Nucleus accumbens (tissue), 56 donors: ENCODE measurements at places on chromosomes 4 and X.

GRCh38 chr4:125314676-125315575, at the start of gene FAT4:
Gene FAT4 (plus strand): TSS chr4:125314955. CDS start chr4:125316412, 1,457 bp downstream.
- DNase-seq: peak; percentile 80

- DNase-seq: no peak
These were observed 76.8 kb upstream of the DDX53 start for GRCh38 chrX:22922961-22923360.

GRCh38 chr4:81337211-81337610, 122.2 kb upstream of the PRKG2 start:
- DNase-seq: no peak

DNA sequence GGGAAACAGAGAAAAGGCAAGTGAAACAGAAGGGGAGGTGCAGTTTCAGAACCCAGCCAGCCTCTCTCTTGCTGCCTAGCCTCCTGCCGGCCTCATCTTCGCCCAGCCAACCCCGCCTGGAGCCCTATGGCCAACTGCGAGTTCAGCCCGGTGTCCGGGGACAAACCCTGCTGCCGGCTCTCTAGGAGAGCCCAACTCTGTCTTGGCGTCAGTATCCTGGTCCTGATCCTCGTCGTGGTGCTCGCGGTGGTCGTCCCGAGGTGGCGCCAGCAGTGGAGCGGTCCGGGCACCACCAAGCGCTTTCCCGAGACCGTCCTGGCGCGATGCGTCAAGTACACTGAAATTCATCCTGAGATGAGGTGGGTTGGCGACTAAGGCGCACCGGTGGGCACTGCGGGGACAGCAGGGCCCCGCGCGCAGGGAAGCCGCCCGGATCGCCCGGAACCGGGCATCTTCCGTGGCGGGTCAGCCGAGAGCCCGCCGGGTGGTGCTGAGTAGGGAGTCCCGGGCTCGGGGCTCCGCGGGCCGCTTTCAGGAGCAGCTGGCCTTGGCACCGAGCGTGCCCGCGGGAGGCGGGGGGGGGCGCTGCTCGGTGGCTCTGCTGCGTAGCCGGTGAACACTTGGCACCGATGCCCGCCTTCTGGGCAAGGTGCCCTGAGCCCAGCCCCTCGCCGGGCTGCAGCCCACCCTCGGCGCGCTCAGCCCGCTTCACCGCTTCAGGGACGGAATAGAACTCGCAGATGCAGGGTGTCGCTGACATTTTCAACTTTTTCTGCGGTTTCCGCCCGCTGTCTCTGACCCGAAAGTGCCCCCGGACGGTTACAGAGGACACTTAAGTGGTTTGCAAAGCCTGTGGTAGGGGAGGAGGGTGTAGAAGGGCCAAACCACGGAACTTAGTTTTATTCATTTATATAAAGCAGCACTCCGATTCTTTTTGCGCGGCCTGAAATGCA, at the start of gene CD38:
TSS of gene CD38 (plus strand) at position 40 of the 953 bp plus-strand sequence. CDS start at position 127, 87 bp downstream.
- DNase-seq: peak; percentile 7

GRCh38 chr4:19729886-19730651, 521.6 kb upstream of the SLIT2 start:
- DNase-seq: no peak

GRCh38 chr4:85598936-85599335, 124.0 kb downstream of the ARHGAP24 start:
- no peak for DNase-seq

DNA sequence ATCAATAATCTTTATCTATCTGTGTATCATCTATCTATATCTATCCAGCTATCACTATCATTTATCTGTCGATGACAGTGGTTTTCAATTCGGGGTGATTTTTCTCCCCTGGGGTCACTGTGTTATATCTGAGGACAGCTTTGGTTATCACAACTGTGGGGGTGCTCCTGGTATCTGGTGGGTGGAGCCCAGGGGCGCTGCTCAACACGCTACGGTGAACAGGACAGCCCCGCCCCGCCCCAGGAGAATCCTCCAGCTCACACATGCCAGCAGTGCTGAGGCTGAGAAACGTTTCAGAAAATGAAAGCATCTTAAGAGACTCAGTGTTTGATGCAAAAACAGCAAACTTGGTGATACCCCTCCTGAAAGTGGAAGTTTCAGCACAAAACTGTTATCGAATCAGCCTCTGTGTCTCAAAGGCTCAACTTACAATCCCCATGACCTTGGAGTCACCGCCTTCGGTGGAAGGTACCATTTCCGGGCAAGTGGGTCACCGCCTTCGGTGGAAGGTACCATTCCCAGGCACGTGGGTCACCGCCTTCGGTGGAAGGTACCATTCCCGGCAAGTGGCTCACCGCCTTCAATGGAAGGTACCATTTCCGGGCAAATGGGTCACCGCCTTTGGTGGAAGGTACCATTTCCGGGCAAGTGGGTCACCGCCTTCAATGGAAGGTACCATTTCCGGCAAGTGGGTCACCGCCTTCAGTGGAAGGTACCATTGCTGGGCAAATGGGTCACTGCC, 315.3 kb downstream of the DHRSX start:
- no peak for DNase-seq

GRCh38 chr4:5435201-5435600, 273.2 kb downstream of the EVC2 start:
- no peak for DNase-seq

DNA sequence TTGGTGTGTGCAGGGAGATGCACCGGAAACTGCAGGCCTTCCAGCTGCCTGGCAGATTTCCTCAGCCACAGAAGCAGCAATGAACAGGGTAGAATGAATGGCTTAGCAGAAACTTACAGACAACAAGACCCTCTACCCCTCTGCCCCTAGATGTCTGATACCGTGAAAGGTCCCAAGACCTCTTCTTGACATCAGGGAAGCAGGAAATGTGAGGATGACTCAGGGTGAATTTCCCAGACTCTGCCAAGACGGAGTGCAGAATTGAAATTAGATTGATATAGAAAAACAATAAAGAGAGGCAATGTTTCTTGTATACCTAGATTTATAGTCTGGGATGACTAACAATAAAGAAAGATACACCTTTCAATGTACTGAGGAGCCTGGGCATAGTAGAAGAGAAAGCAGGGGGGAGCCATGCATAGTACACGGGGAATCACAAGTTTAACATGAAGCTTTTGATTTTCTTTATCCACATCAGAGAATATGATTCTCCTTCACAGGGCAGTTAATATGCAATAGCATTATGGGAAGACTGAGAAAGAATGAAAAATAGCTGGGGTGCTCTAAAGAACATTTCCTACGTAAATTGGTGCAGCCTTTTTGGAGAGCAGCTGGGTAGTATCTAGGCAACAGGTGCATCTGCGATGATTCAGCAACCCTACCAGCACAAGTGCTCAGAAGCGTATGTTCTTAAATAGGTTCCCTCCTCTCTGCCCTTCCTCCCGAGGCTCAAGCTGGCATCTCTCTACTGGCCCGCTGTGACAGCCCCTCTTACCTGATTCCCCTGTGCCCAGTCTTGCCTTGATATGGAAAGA, 18.3 kb upstream of the CXCR3 start:
- peak; percentile 37 for DNase-seq

GRCh38 chrX:22538580-22538979, 265.9 kb downstream of the CBLL2 start:
- DNase-seq: no peak

GRCh38 chr4:84218031-84218430, 281.1 kb downstream of the NKX6-1 start:
- no peak for DNase-seq

GRCh38 chr4:7620814-7621176, 186.1 kb upstream of the PSAPL1 start:
- DNase-seq: no peak

- no peak for DNase-seq
These were observed 12.3 kb upstream of the CLTRN start for GRCh38 chrX:15676886-15677285.

GRCh38 chrX:23656091-23656490, 11.2 kb upstream of the PRDX4 start:
- no peak for DNase-seq

- no peak for DNase-seq
These were observed 37.0 kb downstream of the NPY5R start for GRCh38 chr4:163380703-163381102.

DNA sequence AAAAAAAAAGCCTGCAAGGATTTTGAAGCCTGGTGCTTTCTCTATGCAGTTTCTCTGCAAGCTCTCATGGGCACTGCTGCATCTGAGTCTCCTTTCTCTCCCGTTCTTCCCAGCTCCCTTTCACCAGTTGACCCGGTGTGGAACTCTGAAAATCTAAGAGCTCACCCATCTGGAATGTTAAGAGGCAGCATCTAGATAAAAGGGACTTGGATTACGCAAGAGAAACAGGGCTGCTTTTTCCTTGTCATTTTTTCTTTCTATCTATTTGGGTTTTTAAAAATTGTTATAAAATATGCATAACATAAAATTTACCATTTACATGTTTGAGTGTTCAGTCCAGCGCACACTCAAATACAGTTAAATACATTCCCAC, 95.2 kb upstream of the RPS6KA3 start:
- DNase-seq: no peak

DNA sequence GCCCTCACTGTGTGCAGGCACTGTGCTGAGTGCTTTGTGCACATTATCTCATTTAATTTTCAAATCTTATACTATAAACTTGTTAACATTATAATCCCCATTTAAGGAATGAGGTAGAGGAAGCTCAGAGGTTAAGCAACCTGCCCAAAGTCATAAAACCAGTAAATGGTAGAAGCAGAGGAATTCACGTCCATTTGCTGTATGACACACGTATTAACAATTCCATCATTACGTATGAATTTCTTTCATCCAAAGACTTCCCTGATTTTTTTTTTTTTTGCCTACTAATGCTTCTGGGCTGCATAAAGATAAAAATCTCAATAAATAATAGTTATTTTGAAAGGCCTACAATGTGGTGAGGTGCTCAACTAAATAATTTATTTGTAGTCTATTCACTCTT, 64.5 kb upstream of the H2AZ1 start:
- DNase-seq: no peak

DNA sequence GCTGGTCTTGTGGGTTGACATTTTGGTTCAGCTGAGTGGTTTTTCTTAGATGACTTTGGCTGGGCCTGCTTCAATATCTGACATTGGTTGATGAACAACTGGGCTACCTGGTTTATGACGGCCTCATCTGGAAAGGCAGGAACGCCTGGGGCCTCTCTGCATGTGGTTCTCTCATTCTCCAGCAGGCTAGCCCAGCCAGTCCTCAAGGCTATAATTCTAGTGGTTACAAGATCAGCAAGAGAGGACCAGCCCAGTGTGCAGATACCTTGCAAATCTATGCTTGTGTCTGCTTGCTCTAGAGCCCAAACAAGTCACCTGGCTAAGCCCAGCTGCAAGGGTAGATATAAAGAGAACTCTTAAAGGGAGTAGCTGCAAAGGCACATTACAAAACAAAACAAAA, 214.2 kb upstream of the PUDP start:
- no peak for DNase-seq

GRCh38 chrX:134929808-134930207, 61.0 kb upstream of the SMIM10 start:
- DNase-seq: no peak

DNA sequence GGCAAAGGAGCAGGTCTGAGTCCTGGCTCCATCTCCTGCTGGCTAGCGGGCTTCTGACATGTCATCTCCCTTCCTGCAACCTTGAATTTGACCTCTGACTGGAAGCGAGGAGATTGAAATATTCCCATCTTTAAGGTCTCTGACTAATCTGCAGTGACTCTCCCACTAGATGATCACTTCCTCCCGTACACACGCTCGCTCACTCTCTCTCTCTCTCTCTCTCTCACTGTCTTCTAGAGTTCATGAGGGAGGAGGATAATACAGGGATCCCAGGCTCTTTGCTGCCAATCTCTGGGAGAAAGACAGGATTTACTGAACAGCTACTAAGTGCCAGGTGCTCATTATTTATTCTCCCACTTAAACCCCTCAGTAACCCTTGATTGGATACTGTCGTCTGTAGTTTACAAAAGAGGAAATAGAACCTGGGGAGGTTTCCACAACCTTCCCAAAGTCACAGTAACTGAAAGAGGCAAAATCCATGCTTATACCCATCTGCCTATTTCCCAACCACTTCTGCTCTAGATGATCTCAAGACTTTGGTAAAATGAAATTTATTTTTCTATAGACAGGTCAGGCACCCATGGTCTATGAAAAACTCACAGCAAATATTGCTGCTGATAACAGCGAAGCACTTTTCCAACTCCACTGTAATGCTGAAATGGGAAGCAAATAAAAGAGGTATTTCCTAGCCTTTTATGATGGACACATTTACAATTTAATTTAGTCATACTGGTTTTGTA, 193.5 kb upstream of the C1QTNF7 start:
- no peak for DNase-seq

GRCh38 chr4:26860922-26861433, 337 bp downstream of the STIM2 start:
- DNase-seq: peak; percentile 64

DNA sequence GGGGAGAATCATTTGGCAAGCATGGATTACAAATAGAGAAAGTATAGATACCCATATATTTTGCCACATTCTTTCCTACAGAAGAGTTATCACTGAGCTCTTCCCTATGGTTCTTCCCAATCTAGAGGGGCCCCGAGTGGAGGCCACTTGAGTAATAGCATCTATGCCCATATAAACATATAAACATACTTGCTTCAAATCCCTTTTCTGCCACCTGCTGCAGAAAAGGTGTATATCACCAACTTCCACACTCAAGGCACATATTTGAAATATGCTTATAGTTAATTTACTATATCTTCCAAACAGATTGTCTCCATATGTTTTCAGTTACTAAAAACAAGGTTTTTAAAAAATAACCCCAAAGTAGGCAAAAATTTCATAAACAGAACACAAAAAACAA, 642.8 kb upstream of the DIPK2B start:
- no peak for DNase-seq

- DNase-seq: no peak
These were observed 152.5 kb upstream of the STX18 start for GRCh38 chr4:4694296-4694772.

DNA sequence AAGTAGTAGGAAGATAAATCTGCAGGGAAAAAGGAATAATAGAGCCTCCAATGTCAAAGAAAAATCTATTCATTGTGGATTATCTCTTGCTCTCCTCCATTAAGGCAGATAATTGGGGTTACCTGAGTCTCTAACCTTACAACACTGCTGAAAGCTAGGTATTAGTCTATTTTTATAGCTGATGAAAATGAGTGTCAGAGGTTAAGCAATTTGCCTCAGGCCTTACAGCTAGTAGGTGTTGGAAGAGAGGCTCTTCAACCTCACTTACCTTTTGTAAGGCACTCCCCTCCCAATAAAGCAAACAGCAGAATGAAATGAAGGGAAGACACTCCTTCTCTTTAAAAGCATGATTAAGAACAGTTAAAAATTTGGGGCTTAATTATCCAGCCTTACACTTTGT, 45.4 kb upstream of the GAB1 start:
- no peak for DNase-seq

- no peak for DNase-seq
These were observed 21.1 kb upstream of the PIGA start for GRCh38 chrX:15356444-15356843.

- DNase-seq: no peak
These were observed 399.5 kb downstream of the NKX6-1 start for GRCh38 chr4:84099599-84099998.

DNA sequence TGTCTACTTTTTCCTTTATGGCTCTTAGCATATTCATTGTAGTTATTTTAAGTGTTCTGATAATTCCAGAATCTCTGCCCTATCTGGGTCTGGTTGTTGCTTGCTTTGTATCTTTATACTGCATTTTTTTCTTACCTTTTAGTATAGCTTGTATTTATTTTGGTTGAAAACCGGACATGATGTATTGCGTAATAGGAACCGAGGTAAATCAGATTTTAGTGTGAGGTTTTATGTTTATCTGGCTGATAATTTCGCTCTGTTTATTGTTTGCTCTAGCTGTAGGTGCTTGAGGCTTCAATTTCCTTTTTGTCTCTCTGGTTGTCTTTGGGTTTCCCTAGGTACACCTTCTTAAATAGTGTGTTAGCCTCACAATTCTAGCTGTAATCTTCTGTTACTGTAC, 263.8 kb upstream of the LCORL start:
- DNase-seq: no peak
